ENCODE measurements at places on chromosomes 6 and 20.

- DNase-seq = no peak
Observed at GRCh38 chr6:48671505-48671904, 560.5 kb upstream of the PTCHD4 start.

GRCh38 chr6:46340246-46340645 lies 151.0 kb downstream of the RCAN2 start:
- DNase-seq = no peak

DNA sequence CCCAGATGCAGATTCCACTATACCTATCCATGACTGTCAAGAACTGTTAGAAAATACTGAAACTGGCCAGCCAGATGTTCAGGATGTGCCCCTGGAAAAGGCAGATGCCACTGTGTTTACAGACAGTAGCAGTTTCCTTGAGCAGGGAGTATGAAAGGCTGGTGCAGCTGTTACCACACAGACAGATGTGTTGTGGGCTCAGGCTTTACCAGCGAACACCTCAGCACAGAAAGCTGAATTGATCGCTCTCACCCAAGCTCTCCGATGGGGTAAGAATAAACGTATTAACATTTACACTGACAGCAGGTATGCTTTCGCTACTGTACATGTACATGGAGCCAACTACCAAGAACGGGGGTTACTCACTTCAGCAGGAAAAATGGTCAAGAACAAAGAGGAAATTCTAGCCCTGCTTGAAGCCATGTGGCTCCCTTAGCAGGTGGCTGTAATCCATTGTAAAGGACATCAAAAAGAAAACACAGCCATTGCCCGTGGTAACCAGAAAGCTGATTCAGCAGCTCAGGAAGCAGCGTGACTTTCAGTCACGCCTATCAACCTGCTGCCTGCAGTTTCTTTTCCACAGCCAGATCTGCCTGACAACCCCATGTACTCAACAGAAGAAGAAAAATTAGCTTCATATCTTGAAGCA lies 459.7 kb upstream of the HTR1E start:
- DNase-seq = no peak

DNA sequence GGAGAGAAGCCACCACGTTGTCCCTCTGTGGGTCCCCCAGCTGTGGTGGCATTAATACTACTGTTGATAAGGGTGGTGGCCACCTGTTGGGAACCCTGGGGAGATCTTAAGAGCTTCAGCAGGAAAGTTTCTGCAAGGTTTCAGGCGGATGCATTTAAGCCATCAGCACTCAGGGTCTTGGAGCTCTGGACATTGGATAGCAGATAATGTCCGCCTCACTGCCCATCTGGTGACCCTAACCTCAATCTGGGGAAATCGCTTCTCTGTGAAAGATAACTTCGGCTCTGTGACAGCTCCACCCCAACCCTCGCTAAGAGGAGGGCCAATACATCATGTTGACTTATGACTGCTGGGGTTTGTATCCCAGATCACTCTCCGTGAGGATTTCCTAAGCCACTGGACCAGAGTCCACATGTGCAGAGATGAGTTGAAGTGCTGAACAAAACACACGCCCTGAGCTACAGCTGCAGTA lies 92.9 kb downstream of the FOXC1 start:
- DNase-seq = no peak

DNA sequence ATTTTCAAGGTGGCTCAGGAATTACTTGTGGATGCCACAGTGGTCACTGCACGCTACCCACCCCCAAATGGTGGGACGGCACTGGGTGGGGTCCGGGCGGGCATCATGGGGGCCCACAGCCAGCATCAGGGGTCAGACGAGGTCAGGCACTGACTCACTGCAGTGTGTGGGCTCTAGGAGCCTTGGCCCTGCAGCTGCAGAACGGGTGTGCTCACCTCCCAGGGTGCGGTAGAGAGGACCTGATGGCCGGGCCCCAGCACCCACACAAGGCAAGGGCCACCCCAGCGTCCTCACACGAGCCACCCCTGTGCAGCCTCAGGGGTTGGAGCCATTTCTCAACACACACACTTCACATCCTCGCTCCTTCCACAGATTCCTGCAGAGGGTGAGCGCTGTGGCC lies 34.3 kb downstream of the KCNQ2 start:
- DNase-seq = no peak

- no peak for DNase-seq
Observed at GRCh38 chr20:10639737-10640556, 33.9 kb downstream of the JAG1 start.

- no peak for DNase-seq
Observed at GRCh38 chr6:112251171-112251875, 3.0 kb downstream of the LAMA4 start.

- peak; percentile 75 for DNase-seq
Observed at GRCh38 chr6:63573076-63573898, 1.0 kb downstream of the LOC128125822 start.

- DNase-seq = peak; percentile 60
Observed at GRCh38 chr6:113629256-113629655, 227.9 kb upstream of the MARCKS start.

DNA sequence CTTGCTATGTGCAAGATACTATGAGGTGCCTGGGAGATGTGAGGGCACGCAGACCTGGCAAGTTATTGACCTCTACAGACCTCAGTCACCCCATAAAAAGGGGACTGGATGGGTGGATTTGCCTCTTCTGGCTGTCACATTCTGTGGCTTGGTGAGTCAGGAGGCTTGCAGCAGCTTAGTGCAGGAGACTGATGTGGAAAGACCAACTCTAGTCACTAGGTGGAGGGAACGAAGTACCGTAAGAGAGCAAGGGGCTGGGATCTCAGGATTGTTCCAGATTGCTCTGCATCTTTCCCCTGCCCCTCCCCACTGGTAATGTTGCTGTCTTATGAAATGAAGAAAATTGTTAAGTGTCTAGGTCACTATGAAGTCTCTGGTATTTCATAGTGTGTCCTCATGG lies 3.3 kb downstream of the MAPRE1 start:
- DNase-seq = peak; percentile 68

- no peak for DNase-seq
Observed at GRCh38 chr6:170063431-170063830, 227.4 kb downstream of the DLL1 start.

DNA sequence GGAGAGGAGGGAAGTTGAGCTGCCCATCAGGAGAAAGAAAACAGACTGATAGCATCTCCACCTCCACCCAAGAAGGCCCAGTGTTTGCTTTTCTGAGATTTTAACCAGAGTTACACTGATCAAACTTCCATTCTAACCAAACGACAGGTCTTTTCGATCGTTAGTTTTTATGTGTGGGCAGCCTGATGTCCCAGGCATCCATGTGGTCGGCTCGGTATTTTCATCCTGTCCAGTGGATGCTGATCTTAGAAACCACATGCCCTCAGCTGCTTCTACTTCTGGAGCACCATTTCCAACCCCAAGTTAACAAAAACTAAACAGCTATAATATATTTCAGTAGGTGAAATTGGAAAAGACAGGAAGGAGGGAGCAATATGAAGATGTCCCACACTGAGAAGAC lies 536.8 kb upstream of the JAG1 start:
- DNase-seq = no peak

DNA sequence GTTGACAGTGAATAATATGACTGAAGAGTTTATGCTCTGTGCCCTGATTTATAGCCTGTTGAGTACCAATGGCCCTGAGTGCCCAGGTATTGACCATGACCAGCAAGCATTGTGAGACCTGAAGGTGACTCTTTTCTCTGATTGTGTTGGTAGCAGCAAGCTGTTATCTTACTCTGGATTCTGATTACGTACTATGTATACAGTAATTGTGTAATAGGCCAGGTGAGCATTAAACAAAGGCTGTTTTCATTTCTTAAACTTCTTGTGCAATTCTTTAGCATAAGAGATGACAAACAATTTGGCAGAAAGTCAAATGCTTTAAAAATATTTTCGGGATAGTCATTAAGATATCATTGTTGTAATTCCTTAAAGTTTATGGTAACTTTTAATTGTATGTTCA lies 111.7 kb upstream of the PTPRK start:
- no peak for DNase-seq

GRCh38 chr20:31260326-31260932 lies 3.0 kb downstream of the DEFB115 start:
- peak; percentile 9 for DNase-seq

DNA sequence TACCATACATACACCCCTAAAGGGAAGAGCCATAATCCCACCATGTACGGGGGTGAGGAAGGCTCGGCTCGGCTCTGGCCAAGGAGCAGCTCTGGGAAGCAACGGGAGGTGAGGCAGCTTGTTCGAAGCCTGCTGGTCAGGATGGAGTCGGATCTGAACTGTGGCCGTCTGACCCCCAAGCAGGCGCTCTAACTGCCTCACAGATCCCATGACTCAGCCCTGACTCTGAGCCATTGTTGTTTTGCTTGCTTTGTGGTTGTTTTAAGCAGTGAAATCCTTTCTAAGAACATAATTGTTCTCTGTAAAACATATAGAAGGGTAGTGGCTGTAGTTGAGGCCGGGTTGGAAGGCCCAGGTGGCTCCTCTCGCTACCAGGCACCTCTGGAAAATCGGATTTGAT lies 10.9 kb downstream of the C6orf132 start:
- DNase-seq = no peak

Measured in suppressor macrophage treated with lipopolysaccharide for 4 hours (primary cell).